ENCODE measurements at places on chromosomes 11 and 22.

DNA sequence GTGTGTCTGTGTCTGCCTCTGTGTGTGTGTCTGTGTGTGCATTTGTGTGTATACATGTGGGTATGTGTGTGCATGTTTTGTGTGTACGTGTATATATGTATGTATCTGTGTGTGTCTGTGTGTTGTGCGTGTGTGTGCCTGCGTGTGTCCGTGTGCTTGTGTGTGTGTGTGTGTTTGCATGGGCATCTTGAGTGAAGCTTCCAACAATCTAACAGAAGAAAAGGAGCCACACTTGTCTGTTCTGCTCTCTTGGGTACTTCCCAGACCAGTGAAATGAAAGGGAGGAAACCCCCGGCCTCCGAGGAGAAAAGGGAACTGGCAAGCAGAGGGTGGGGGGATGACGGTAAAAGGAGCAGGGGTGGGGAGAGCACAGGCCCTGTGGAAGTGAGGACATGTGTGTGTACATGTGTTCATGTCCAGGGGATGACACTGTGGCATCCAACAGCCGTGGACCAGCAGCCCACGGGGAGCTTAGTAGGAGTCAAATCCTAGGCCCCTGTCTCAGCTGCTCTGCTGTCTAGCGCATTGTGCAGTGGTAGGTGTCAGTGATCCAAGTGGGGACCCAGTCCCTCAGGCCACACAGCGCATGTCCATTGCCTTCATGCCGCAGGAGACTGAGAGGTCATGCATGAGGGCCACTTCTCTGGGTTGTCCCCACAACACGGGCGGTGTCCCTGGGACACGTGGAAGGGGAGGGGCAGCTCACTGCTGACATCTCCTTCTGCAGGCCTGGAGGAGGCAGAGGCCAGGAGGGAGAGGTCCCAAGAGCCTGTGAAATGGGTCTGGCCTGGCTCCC lies 8.1 kb downstream of the CSF2RB start:
- peak; percentile 32 for DNase-seq

DNA sequence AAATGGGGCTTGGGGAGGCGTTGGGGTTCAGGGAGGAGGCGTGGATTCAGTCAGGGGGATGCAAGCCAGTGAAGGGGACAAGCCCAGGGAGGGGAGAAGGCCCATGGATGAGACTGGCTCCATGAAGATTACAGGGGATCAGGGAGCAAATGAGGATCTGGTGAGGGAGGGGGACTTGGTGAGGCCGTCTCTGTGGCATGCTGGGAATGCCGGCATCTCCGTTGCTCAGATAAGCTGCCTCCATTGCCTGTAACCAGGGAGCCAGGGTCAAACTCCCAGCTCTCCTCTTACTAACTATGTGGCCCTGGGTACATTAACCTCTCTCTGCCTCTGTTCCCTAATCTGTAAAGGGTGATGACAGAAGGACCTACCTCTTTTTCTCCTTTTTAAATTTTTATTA lies 38.7 kb downstream of the TPBGL start:
- no peak for DNase-seq

- DNase-seq = no peak
Measured at GRCh38 chr22:33012833-33013450, 45.2 kb downstream of the SYN3 start.

- no peak for DNase-seq
Measured at GRCh38 chr11:85783758-85784157, 27.2 kb downstream of the SYTL2 start.

GRCh38 chr22:17774926-17775685 lies 837 bp upstream of the BID start:
- no peak for DNase-seq

Measured in CD4-positive, alpha-beta T cell treated with Interleukin-10 for 1 hour (primary cell).